Ecto neural progenitor cell (in vitro differentiated cells): ENCODE measurements at places on chromosomes 16 and 17.

DNA sequence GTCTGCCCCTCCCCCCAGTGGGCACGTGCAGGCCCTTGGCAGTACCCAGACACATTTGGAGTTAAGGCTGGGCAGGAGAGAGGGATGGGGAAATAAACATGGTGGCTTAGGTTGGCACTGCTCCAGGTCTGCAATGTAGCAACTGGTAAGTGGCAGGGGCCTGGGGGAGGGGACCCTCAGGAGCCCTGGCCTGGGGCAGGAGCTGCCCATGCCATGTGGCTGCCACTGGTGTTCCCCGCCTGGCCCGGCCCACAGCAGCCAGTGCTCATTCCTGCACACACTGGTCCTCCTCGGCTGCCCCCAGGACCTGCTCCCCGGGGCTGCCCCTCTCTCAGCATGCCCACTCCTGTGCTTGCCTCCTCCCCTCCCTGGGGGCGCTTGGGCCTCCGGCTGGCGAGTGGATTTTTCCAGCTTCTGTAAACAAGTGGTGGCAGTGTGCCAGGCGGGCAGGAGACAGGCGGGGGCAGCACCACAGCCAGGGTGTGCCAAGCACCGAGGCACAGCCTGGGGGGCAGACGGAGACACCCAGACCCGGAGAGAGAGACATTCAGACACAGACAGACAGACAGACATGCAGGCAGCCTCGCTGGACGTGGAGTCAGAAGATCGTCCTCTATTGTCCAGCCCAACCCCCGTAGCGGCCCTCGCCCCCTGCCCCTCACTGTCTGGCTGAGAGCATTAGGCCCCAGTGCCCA, 9.4 kb downstream of the THRA start:
- DNase-seq, result no peak

- no peak for DNase-seq
Measured at GRCh38 chr16:97822-98221, 19.8 kb downstream of the MPG start.

GRCh38 chr16:21663889-21664647, at the start of gene OTOA:
Gene OTOA, plus strand, starts transcription at chr16:21663968. Its CDS starts 14,547 bp downstream, at chr16:21678515.
- DNase-seq, result peak; percentile 51

DNA sequence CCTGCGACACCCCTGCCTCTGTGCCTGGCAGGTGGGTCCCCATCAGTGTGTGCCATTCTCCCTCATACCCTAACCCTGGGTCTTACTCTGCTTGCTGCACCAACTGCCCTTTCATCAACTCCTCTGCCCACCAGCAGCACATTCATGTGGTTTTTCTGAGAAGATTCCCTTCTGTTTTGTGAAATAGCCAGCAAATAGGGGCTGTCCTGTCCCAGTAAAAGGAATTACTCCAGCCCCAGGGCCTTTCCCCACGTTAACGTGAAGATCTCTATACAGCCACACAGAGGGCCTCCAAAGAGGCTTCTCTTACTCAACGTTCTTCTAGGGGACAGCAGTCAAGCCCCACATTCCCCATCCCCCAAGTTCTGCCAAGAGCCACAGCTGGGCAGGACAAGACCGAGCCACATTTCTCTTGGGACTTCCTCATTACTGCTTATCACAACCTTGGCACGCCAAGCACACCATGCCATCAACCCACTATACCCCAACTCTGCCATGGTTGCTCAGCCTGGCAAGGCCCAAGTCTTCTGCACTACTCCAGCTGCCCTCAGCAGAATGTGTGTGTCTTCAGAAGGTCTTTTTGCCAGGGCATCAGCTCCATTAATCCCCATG, 18.7 kb upstream of the CCL2 start:
- no peak for DNase-seq

GRCh38 chr17:21008160-21008915, 34.5 kb downstream of the USP22 start:
- DNase-seq, result no peak
